Activated T-helper 1 cell treated with anti-CD3 and anti-CD28 coated beads, Interleukin-2, amount 50 U/mL, for 16 hours (primary cell): ENCODE measurements at places on chromosomes 3 and 15.

DNA sequence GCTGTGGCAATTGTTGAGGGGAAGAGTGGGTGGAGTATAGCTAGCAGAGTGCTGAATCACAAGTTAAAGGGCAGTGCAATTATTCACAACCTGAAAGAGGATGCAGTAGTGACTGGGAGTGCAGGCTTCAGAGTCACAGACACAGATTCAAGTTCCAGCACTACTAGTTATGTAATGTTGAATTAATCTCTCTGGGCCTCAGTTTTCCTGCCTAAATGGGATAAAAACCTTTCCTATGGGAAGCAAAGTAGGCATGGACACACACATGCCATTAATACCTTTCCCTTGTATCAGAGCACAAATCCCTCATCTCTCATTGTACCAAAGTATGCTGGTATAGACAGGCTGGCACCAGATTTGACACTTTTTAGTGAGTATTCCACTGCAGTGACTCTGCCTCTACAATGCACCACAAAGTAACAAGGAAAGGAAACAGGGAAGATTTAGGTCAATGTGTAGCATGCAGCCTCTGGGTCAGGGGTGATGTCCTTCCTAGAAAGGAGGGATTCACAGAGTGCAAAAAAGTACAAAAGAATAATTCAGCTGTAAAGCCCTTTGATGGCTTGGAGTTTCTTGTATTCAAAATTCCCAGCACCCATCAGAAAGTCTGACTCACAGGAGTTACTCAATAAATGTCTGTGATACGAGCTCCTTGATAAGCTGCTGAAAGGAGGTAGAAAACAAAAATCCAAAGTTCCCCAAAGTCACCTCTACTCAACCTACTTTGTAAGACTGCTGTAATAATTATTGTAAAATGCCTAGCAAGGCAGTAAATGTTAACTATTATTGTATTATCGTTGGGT lies 507.5 kb upstream of the TGFBR2 start:
- DNase-seq: no peak

GRCh38 chr3:52685285-52685708 lies 416 bp downstream of the PBRM1 start:
- DNase-seq: peak; percentile 36

DNA sequence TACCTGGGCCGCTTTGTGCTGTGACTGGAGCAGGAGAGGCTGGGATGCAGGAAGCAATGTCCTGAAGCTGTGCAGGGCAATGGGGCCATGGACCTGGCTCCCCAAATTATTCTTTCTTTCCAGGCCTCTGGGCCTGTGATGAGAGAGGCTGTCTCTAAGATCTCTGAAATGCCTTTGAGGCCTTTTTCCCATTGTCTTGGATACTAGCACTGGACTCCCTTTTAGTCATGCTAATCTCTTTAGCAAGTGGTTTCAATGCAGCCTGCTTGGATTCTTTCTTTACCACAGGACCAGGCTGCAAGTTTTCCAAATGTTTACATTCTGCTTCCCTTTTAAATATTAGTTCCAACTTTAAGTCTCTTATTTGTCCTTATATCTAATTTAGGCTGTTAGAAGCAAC lies 64.8 kb upstream of the SGO1 start:
- DNase-seq: no peak

DNA sequence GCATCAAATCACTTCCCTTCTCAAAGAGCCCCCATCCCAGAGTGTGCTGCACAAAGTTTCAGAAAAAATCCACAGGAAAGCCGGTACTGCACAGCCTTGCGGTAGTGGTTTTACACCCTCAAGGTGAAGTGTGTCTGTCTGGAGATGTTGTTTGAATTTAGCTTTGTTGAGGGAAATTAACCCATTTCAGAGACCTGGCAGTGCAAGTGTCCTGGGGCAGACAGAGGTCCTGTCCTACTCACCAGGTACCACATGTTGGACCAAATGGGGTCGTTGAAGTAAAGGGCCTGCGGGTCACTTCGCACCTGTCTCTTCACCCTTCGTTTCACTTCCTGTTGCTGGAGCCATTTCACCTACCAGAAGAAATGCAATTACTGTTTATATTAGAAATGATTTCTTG lies 57.8 kb downstream of the PCSK6 start:
- DNase-seq: no peak

GRCh38 chr15:47861111-47861903 lies 144.0 kb downstream of the SEMA6D start:
- no peak for DNase-seq

DNA sequence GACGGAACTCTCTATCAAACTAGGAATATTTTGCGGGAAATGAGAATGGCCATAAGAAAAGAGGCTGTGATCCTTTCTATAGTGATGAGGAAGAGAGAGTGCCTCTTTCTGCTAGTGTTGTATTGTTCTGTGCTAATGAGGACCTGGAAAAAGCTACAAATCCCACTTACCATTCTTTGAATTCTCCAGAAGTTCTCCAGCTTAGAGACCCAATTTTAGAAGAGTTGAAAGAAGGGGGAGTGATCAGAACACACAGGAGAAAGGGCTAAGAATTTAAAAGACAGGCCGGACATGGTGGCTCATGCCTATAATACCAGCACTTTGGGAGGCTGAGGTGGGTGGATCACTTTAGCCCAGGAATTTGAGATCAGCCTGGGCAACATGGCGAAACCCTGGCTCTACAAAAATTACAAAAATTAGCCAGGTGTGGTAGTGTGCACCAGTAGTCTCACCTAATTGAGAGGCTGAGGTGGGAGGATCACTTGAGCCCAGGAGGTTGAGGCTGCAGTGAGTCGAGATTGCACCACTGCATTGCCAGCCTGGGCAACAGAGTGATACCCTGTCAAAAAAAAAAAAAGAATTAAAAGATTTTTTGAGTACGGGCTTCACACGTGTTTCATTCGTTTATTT lies 126.9 kb downstream of the IQCH start:
- DNase-seq: no peak

- no peak for DNase-seq
Observed at GRCh38 chr3:50539356-50540286, 27.9 kb downstream of the C3orf18 start.

- no peak for DNase-seq
Observed at GRCh38 chr15:57314221-57314620, 62.1 kb upstream of the CGNL1 start.

GRCh38 chr15:70319466-70319865 lies 221.7 kb upstream of the TLE3 start:
- DNase-seq: no peak

DNA sequence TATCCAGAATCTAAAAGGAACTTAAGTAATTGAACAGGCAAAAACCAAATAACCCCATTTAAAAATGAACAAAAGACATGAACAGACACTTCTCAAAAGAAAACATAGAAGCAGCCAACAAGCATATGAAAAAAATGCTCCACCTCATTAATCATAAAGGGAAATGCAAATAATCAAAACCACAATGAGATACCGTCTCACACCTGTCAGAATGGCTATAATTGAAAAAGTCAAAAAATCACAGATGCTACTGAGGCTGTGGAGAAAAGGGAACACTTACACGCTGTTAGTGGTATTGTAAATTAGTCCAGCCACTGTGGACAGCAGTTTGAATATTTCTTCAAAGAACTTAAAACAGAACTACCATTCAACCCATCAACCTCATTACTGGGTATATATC lies 220.7 kb downstream of the MEX3B start:
- DNase-seq: no peak

- DNase-seq: no peak
Observed at GRCh38 chr3:187368251-187369088, at the start of gene RTP4. Gene RTP4 (plus strand): TSS chr3:187368385. CDS start chr3:187368442, 57 bp downstream.

GRCh38 chr15:91521996-91522395 lies 331.5 kb upstream of the SLCO3A1 start:
- no peak for DNase-seq

- no peak for DNase-seq
Observed at GRCh38 chr3:50390508-50391224, 31.3 kb upstream of the TMEM115 start.

DNA sequence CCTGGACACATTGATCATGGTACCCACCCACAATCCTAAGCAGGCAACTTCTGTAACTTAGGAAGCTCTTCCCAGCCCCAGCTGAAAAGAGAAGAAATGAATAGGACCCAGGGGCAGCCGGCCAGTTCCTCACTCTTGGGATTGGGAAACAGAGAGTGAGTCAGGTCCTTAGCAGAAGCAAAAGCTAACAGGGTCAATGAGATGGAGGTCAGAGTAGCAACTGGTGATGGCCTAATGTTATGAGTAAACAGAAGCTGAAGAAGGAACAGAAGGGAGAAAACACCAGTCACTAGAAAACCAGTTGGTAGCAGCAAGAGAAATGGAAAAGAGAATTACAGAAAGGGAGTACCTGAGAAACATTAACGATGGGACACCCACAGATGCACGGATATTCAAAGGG lies 20.0 kb downstream of the RIOX2 start:
- no peak for DNase-seq

DNA sequence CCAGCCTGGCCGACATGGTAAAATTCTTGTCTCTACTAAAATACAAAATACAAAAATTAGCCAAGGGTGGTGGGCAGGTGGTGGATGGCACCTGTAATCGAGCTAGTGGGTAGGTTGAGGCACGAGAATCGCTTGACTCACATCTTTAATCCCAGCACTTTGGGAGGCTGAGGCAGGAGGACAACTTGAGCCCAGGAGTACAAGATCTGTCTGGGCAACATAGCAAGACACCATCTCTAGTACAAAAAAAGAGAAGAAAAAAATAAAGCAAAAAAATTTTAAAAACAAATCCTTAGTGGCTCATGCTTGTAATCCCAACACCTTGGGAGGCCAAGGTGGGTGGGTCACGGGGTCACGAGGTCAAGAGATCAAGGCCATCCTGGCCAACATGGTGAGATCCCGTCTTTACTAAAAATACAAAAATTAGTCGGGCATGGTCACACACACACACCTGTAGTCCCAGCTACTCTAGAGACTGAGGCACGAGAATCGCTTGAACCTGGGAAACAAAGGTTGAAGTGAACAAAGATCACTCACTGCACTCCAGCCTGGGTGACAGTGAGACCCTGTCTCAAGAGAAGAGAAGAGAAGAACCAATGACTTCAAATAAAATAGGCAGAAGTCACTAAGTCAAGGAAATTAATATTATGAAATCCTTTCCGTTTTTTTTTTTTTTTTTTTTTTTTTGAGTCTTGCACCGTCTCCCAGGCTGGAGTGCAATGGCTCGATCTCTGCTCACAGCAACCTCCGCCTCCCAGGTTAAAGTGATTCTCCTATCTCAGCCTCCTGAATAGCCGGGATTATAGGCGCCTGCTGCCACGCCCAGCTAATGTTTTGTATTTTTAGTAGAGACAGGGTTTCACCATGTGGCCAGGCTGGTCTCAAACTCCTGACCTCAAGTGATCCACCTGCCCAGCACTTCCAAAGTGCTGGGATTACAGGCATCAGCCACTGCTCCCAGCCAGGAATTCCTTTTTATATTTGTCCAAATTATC lies 4.9 kb downstream of the RHOA start:
- no peak for DNase-seq

- no peak for DNase-seq
Observed at GRCh38 chr3:89155811-89156210, 48.4 kb downstream of the EPHA3 start.
